Activated T-helper 17 cell treated with anti-CD3 and anti-CD28 coated beads, Interleukin-2, amount 50 U/mL, for 72 hours (primary cell): ENCODE measurements at places on chromosomes 3 and 15.

- no peak for ATAC-seq
Observed at GRCh38 chr3:17116007-17116600, 231.3 kb downstream of the PLCL2 start.

DNA sequence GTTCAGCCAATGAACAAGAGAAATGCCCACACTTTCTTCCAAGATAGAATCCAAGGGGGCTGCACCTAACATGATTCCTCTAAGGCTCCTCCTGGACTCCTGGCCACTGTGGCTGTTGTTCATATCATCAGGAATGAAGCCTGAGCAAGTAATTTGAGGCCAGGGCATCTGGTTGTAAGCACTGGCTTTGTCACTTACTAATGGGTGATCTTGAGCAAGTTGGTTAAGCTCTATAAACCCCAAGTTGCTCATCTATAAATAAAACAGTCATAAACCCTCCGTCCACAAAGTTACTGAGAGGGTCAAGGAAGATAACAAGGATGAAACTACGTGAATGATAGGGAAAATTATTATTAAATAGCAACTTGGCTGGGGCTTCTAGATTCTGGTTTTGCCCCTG lies 58.3 kb downstream of the CDC25A start:
- no peak for ATAC-seq

- no peak for ATAC-seq
Observed at GRCh38 chr3:37943631-37944314, 46.8 kb upstream of the VILL start.

- ATAC-seq = no peak
Observed at GRCh38 chr3:21447476-21448151, 303.4 kb downstream of the ZNF385D start.

GRCh38 chr15:39340903-39341645 lies 239.8 kb upstream of the THBS1 start:
- no peak for ATAC-seq

GRCh38 chr3:7423036-7423435 lies 562.1 kb downstream of the GRM7 start:
- no peak for ATAC-seq

- ATAC-seq = no peak
Observed at GRCh38 chr3:29338377-29338776, 57.5 kb downstream of the RBMS3 start.

GRCh38 chr15:29969562-29970401 lies 113.0 kb upstream of the GOLGA8J start:
- ATAC-seq = no peak
